ENCODE measurements at places on chromosomes 6 and 20.
A peak's percentile ranks its signal among the peaks of the same experiment; 100 is the strongest.

GRCh38 chr6:97405818-97406409 is 122.9 kb upstream of the MMS22L start:
- no peaks in the 10 kb centered on the region for H3K36me3 ChIP-seq
- no peaks in the 10 kb centered on the region for H3K4me1 ChIP-seq
- no peak overlapping the region for H3K4me3 ChIP-seq
- no peak overlapping the region for H3K27ac ChIP-seq

DNA sequence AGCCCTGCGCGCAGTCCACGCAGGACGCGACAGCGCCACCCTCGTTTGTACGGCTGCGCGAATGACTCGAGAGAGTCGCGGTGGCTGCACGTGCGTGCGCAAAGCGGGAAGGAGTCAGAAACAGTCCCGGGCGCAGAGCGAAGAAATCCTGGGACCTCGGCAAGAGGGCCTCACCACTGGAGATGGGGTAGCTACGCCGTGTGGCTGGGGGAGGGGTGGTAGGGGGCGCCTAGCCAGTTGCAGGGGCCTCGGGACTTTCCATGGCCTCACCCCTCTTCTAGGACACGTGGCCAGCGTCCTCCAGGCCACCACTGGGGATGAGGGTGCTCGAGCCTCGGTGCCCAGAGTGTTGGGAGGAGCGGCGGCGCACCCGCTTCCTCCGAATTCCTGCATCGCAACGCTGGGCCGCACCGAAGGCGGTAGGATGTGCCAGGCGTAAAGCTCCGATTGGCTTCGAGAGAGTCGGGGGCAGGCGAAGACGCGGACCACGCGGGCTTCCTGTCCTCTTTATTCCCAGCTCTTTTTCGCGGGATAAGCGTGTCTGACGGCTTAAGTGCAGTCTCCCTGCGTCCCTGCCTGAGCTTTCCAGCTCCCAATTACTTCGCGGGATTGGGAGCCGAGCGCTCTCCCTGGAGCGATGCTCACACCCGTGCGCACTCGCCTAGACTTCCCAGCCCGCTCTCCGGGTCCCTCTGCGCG is 38.7 kb downstream of the NCR2 start:
- peak overlapping the region; percentile 70 for H3K4me3 ChIP-seq
- peaks cover 2% of the 10 kb centered on the region for H3K36me3 ChIP-seq
- H3K4me1 ChIP-seq = peaks cover 42% of the 10 kb centered on the region
- no peak for DNase-seq
- peaks cover 91% of the 10 kb centered on the region for H3K27me3 ChIP-seq

DNA sequence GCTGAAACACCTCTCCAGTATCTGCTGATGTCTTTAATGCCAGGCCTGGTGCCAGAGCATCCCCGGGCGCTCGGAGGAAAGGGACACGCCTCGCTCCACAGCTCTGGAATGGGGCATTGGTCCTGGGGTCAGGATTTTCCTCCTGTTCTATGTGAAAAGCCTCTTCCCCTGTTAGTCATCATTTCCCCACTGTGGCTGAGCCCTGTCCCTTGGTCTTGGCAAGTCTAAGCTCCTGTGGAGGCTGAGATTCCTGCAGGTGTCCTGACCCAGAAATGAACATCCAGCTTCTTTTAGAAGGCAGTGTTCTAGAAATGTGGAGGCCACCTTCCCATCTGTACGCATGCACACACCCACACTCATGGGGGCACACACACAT is 19.4 kb downstream of the SYNDIG1 start:
- no peak overlapping the region for H3K27ac ChIP-seq
- no peaks in the 10 kb centered on the region for H3K27me3 ChIP-seq
- H3K36me3 ChIP-seq = no peaks in the 10 kb centered on the region
- no peak overlapping the region for H3K4me3 ChIP-seq
- DNase-seq = no peak

DNA sequence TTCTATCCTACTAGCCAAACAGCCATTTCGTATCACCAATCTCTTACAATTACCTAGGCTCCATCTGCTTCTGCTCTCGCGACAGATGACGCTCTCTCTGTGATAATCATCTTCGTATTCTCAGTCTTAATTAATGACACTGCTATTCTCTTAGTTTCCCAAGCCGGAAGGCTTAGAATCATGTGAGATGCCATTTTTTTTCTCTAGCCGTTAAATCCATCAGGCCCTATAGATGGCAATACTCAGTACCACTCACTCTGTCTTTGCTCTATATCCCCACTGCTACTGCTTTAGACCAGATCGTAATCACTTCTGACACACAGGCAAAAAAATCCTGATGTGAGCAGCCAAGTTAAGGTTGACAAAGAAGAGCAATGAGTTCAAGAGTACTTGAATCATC is 2.1 kb upstream of the THEMIS start:
- peak overlapping the region; percentile 72 for H3K27ac ChIP-seq
- no peak for DNase-seq
- H3K36me3 ChIP-seq = peaks cover 5% of the 10 kb centered on the region
- peaks cover 77% of the 10 kb centered on the region for H3K4me1 ChIP-seq
- peak overlapping the region; percentile 85 for H3K4me3 ChIP-seq

GRCh38 chr20:25188218-25188617 is 7.3 kb upstream of the ENTPD6 start:
- peaks cover 38% of the 10 kb centered on the region for H3K27me3 ChIP-seq
- no peaks in the 10 kb centered on the region for H3K4me1 ChIP-seq
- DNase-seq = no peak
- no peak overlapping the region for H3K27ac ChIP-seq

Measured in activated T-cell treated with anti-CD3 and anti-CD28 coated beads, Interleukin-2, amount 50 U/mL, for 72 hours (primary cell).